ENCODE measurements at places on chromosomes 2 and 18. TPM values are rescaled to one million over a fixed set of nuclear protein-coding genes. Genes with fewer than 3 reads are reported as not detected.

- DNase-seq: peak; percentile 87
Observed at GRCh38 chr2:163878718-163879117, 142.9 kb upstream of the FIGN start.

LOXL3 gene
- 6.9 TPM for total RNA-seq

DNA sequence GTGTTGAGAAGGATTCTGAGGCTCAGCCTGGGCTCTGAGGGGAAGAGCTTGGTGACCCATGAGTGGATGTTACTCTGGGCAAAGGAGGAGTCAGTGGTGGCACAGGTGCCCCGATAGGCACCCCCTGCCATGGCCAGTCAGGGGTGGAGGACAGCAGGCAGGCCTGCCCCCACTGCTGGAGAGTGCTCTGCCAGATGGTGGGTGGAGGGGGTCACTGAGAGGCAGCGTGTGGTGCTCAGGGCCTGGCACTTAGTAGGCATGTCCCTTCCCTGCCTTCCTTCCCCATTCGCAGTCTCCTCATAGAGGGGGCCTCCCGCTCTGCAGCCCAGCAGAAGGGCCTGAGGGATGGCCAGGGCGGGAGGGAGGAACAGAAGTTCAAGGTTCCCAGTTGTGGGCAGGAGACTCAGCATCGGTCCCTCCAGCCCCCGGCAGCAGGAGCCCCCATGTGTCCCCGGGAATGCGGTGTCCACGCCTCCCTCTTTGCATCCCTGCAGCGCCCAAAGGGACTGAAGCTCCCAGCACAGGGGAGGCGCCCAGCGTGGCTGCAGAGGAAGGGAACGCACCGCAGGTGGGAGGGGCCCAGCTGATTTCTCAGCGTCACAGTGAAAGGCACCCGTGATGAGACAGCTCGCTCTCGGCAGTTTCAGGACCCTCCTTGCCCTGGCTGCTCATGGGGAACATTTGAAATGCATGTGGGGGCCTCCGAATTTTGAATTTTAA, 5.7 kb upstream of the SNED1 start:
- peak; percentile 36 for DNase-seq

GRCh38 chr18:10239991-10240634, 214.3 kb upstream of the APCDD1 start:
- no peak for DNase-seq

DNA sequence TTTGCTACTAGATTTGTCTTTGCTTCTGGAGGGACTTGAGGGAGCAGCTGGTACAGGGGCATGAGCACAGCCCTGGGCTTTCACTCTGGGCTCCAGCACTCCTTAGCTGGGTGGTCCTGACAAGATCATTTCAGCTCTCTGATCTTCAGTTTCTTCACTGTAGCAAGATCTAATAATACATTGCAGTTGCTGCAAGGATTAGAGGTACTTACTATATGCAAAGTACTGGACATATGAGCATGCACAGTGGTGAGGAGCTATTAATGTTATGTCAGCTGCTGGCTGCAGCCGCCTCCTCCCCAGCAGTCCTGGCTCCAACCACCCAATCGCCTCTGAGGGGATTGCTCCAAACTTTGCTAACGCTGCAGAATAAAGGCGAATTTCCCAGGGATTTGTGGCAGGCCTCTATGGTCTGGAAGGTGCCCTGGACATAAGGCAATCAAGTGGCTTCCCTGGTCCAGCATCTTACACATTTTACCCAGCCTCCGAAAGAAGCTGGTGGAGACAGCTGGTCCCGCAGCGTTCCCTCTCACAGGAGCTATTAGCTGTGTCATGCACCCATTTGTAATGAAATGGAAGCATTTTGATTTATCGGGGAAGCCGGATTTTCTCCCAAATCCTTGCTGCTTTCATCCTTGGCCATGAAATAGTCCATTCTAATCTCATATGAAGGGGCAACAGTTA, 96.7 kb downstream of the RHOB start:
- no peak for DNase-seq

Measured in endodermal cell (in vitro differentiated cells).